ENCODE measurements at places on chromosomes 7 and 10.
A peak's percentile ranks its signal among the peaks of the same experiment; 100 is the strongest.

- DNase-seq: no peak
These were observed 36.8 kb downstream of the PPIF start for GRCh38 chr10:79383974-79384606.

DNA sequence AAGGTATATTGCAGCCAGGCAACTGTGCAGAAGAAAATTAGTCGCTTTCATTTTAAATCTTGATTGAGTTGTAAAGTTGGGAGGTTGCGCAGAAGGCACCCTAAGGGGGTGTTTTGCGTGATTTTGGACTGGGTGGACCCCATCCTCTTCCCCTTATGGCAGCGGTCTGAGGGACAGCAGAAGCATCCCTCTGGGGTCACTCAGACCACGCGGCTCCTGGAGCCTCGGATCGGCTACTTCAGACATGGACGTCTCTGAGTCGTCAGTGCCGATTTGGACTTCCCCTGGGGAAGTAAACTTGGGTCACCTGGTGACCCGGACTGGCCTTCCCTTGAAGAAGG, 639.0 kb upstream of the DPP6 start:
- no peak for DNase-seq

- DNase-seq: no peak
These were observed 6.4 kb upstream of the MSS51 start for GRCh38 chr10:73439605-73440312.

GRCh38 chr7:47501406-47501805, 80.5 kb downstream of the TNS3 start:
- DNase-seq: no peak

DNA sequence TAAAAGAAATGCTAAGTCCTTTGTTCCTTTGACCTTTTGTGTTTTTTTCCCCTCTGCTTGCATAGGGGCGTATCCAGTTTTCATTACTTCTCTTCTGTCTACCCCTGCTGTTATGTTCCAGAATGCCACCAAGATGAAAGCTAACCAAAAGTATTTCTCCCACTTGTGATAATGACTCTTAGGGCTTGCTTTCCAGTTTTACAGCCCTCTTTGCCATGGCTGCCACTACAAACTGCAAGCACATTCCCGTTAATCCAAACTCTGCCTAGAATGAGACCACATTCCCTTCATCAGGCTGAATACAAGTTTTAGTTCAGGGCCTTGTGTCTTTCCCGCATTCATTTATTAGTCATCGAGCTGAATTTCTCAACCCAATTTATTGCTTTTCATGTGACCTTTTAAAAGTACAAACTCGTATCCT, 23.6 kb upstream of the CD36 start:
- no peak for DNase-seq

DNA sequence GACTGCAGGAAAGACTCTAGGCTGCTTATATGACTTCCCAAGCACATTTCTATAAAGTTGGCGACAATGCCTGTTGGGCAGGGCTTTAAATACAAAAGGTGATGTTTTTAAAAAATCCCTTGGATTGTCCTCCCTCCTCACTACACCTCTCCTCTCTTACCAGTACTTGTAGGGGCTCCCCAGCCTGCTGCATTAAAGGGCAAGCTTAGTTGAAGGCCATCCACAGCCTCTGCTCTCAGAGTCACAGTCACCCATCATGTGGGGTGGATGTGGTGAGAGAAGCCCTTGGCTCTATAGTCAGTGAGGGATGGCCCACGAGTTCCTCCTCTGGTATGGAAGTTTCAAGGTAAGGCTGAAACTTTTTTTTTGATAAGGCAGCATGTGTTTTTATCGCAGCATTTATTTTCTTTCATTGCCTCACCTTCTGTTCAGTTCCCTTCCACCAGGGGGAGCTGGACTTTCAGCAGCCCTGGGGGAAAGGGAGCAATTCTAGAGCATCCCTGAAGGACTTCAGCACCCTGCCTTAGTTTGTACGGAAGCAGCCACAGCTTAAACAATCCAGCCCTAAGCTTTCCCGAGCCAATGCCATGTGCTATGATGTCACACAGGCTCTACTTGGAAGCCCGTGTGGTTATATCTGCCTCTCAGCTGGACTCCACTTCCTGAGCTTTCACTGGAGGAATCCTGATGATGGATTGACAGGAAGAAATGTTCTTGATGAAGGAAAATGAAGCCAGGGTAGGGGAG, 131.9 kb downstream of the CALCR start:
- DNase-seq: peak; percentile 15

GRCh38 chr10:56928714-56929113, 567.7 kb upstream of the ZWINT start:
- no peak for DNase-seq

- no peak for DNase-seq
These were observed 14.1 kb upstream of the MKX start for GRCh38 chr10:27759483-27760272.

DNA sequence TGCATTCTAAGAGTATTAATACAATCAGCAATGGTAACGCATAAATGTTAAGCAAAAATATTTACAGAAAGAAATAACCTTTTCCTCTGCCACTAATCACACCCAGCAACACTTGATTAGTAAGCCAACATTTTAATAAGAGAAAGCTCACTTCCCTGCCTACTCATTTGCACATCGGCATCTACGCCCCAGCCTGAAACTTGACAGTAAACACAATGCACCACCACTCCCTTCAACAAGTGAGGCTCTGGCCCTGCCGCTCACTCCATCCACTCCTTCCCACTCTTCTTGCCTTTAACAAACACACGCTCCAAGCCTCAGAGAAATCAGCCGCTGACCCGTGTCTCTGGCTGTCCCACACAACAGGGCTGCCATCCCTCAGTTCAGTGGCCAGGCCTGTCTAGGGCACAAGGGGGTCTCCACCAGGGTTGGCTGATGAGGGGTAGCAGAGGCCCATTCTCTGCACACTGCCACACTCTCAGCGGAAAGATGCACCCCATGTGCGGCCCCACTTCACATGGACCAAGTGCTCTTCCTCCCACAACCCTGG, 54.6 kb downstream of the CTBP2 start:
- no peak for DNase-seq

- no peak for DNase-seq
These were observed 13.9 kb downstream of the TRPV5 start for GRCh38 chr7:142919656-142920055.

DNA sequence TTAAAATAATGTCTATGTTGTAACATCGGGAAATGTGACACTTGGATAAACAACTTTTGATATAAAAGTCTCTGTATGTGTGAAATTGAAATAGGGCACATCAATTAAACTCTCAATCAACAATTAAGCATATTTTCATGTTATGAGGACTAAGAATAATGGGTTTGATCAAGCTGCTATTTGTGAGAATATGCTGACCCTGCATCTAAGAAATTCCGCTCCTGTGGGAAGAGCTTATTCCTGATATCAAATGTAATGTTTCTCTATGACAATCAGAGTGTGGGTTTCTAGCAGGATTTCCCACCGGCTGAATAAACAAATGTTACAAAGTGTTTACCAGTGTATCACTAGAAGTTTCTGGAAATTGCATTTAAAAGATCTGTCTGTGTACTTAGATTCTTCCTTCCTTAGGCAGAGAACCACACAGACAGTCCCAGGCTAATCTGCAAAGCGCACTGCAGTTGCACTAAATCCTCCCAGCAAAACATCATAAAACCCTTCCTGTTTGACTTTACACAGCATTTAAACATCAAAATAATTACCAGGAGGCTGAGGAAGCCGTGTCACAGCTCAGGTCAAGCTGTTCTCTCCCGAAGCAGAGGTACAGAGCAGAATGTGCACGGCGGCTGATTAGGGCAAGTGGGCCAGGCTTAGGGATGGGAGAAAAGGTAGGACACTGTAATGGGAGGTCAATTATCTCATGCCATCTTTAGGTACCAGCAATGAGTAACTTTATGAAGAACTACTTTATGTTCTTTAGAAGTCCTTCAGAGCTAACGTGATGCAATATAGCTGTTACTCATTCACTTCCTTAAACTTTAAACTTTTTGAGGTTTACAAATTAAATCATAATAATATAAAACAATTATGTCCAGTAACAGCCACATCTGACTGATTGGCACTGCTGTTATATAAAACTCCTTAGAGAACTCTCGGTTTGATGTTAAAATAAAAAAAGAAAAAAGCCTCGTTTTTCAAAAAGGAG, 109.1 kb upstream of the CTTNBP2 start:
- DNase-seq: no peak

GRCh38 chr7:106220307-106220706, 64.5 kb downstream of the NAMPT start:
- no peak for DNase-seq

DNA sequence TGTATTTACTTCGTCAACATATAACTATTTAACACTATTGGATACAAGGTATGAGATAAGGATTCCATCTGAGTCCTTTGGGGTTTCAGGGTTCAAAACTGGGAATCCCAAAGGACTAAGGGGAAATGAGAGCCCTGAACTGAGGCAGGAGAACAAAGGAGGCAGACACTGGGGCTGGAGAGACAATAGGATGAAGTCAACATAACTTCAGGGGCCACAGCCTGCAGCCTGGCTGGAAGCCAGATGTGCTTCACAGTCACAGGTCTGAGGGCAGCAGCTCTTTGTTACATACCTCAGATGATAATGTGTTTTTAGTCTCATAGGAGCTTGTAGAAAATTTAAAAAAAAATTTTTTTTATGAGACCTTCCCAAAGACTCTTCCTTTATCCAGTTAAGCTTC, 73.3 kb downstream of the NRF1 start:
- DNase-seq: no peak

DNA sequence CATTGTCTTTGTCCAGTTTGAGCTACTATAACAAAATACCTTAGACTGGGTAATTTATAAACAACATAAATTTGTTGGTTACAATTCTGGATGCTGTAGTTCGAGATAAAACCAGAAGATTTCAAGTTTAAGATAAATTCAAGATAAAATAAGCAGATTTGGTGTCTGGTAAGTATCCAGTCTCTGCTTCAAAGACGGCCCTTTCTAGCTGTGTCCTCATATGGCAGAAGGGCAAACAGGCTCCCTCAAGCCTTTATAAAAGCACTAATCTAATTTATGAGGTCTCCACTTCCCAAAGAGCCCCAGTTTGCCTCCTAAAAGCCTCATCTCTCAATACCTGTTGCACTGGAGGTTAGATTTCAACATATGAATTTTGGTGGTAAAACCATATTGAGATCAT, 31.1 kb upstream of the SGCE start:
- no peak for DNase-seq

- DNase-seq: no peak
These were observed 77.3 kb downstream of the CDC14C start for GRCh38 chr7:49001610-49002033.

DNA sequence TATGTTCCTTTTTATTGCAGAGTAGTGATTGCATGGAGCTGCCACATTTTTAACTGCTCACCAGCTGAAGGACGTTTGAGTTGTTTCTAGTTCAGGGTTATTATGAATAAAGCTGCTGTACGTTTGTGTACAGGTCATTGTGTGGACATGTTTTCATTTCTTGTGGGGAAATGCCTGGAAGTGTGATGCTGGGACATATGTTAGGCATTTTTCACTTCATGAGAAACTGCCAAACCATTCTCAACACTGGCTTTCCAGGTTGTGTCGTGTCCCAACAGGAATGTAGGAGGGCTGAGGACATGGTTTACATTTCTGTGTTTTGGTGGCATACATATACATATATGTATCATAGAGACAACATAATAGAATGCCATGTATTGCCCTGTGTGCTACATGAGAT, 73.0 kb downstream of the NEURL1 start:
- DNase-seq: no peak

DNA sequence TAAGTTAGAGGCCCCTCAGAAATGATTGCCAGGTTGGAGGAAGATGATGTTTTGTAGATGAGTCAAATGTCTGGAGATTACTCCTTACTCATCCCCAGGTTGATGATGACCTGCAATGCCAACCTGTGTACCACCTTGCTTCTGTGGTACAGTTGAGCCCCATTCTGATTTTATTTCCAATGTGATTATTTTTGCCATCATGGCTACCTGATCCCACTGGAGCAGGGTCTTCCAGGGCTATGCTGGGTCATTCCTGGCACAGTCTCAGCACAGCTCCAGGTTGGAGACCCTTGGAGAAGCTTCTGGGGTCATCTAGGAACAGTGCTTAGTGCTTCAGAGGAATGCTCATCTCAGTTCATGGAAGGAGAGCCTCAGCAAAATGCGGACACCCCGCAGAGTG, 34.3 kb downstream of the LRRC18 start:
- DNase-seq: no peak

DNA sequence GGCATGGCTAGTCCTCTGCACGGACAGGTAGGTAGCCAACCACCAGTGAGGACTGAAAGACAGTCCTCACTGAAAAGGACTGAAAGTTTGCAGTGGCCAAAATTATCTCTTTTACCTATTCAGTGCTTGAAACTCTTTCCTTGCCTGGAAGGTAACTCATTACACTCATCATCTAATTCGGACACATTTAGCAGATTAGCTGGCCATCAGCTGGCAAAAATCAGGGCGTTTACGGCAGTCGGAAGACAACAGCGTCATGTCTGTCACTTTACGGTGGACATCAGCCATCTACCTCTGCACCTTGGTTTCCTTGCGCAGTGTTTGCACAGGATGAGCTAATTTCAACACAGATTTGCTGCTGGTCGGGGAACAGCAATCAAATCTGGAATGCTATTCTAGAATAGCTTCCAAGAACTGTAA, 740 bp downstream of the ANXA7 start:
- DNase-seq: no peak

- no peak for DNase-seq
These were observed 286.2 kb upstream of the VWC2 start for GRCh38 chr7:49486974-49487829.

GRCh38 chr7:1579481-1580421, 9.9 kb upstream of the PSMG3 start:
- peak; percentile 40 for DNase-seq

Measured in stimulated activated CD4-positive, alpha-beta T cell treated with anti-CD3 and anti-CD28 coated beads, Interleukin-12 subunit alpha, Interleukin-12 subunit beta, amount 100 ng/mL, for 24 hours (primary cell).